ENCODE measurements at places on chromosomes 7 and 10.

DNA sequence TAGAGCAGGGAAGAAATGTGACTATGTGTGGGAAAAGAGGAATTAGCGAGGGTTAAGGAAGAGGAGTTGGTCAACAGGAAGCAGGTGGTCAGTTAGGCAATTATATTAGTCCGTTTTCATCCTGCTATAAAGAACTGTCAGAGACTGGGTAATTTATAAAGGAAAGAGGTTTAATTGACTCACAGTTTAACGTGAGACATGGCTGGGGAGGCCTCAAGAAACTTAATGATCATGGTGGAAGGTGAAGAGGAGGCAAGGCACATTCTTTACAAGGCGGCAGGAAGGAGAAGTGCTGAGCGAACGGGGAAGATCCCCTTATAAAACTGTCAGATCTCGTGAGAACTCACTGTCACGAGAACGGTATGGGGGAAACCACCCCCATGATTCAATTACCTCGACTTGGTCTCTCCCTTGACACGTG lies 35.0 kb downstream of the RAMP3 start:
- DNase-seq = no peak

GRCh38 chr10:126491476-126491875 lies 103.2 kb upstream of the ADAM12 start:
- DNase-seq = no peak

DNA sequence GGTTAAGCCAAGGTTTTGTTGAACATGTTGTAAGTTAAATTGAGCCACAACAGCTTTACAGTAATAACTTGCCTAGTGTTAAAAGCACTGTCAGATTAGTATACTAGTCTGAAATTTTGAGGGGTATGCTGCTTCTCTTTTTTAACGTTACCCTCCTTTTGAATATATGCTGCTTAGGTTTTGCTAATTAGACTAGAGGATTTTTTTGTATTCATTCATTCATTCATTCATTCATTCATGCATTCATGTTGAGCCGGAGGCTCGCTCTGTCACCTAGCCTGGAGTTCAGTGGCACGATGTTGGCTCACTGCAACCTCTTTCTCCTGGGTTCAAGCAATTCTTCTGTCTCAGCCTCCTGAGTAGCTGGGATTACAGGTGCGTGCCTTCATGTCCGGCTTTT lies 24.7 kb downstream of the DNAJB6 start:
- no peak for DNase-seq

GRCh38 chr10:130638991-130639390 lies 502.8 kb downstream of the GLRX3 start:
- DNase-seq = no peak

DNA sequence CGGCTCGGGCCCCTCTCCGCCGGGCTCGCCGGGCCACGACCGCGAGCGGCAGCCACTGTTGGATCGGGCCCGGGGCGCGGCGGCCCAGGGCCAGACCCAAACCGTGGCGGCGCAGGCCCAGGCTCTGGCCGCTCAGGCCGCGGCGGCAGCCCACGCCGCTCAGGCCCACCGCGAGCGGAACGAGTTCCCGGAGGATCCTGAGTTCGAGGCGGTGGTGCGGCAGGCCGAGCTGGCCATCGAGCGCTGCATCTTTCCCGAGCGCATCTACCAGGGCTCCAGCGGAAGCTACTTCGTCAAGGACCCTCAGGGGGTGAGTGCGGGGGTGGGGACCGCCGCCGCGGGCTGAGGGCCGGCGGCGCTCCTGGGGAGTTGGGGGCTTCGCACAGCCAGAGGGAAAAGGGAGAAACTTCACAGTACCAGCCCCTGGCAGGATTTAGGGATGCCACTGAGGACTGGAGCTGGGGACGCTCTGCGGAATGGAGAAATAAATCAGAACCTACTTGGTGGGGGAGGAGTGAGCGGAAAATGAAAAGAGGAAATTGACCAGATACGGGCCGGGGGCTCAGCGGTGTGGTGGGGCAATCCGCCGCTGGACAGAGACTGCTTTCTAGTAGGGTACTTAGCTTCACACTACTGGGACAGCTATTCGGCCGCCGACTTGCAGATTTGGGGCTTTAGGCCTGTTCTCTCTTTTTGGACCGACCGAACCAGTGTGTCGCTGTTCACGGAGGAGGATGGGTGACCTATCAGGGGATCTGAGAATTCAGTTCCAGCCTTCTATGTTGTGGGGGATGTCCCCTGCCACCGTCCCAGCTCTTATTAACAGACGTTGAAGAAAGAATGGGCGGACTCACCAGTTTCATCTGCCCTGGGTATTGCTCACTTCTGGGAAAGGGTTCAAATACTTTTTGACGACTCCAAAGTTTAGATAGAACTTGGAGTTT lies 669 bp downstream of the PI4K2A start:
- DNase-seq = no peak

- no peak for DNase-seq
These were observed 66.9 kb upstream of the FHIP2A start for GRCh38 chr10:114754445-114755320.

DNA sequence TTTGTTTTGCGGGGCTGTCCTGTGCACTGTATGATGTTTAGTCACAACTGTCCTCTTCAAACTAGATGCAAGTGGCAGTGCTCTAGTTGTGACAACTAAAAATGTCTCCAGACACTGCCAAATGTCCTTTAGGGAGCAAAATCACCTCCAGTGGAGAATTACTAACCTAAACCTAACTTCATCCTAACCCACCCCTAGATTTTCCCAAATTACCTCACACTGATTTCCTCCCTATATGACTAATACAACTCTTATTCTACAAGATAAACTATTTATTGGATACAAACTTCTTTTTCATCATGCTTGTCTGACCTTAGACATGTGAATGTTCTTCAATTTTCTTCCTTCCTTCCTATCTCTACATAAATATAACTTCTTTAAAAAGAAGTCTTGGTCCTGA lies 26.4 kb downstream of the PNPLA8 start:
- DNase-seq = no peak

GRCh38 chr7:134702366-134703240 lies 56.0 kb downstream of the BPGM start:
- DNase-seq = no peak

- no peak for DNase-seq
These were observed 290.9 kb downstream of the CAMK1D start for GRCh38 chr10:12639996-12640944.

- no peak for DNase-seq
These were observed 170.7 kb downstream of the GATA3 start for GRCh38 chr10:8225187-8225586.

GRCh38 chr10:58985216-58985615 lies 191.2 kb upstream of the PHYHIPL start:
- DNase-seq = no peak

DNA sequence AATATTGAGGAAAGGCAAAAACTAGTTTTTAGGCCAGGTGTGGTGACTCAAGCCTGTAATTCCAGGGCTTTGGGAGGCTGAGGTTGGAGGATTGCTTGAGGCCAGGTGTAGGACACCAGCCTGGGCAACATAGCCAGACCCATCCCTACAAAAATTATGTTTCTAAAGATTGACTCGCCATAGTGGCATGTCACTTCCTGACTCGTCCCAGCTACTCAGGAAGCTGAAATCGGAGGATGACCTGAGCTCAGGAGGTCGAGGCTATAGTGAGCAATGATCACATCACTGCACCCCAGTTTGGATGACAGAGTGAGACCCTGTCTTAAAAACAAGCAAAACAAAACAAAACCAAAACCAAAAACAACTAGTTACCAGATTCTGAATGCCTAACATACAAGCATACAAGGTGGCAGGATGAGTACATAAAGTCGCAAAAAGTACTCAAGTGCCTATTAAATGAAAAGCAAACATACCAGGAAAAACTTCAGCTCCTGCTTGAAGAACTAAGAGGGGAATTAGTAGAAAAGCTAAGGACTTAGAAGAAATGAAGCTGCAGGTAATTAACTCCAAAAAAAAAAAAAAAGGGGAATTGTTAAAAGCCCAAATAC lies 14.1 kb downstream of the ZNF398 start:
- no peak for DNase-seq

DNA sequence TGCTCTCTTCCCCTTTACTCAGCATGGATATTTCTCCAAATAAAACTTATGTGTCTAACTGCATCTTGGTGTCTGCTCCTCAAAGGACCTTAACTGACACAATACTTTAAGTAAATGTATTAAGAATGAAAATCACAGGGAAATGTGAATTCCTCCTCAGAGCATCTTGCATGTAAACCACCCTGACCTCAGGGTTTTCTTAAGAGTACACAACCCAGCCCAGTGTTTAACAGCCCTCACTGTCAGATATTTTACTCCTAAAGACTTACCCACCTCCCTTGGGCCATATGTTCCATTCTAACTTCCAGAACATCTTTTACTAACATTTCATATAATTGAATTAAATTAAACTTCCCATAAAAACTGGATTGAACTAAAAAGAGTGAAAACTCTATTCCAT lies 315.3 kb downstream of the HPSE2 start:
- DNase-seq = no peak

DNA sequence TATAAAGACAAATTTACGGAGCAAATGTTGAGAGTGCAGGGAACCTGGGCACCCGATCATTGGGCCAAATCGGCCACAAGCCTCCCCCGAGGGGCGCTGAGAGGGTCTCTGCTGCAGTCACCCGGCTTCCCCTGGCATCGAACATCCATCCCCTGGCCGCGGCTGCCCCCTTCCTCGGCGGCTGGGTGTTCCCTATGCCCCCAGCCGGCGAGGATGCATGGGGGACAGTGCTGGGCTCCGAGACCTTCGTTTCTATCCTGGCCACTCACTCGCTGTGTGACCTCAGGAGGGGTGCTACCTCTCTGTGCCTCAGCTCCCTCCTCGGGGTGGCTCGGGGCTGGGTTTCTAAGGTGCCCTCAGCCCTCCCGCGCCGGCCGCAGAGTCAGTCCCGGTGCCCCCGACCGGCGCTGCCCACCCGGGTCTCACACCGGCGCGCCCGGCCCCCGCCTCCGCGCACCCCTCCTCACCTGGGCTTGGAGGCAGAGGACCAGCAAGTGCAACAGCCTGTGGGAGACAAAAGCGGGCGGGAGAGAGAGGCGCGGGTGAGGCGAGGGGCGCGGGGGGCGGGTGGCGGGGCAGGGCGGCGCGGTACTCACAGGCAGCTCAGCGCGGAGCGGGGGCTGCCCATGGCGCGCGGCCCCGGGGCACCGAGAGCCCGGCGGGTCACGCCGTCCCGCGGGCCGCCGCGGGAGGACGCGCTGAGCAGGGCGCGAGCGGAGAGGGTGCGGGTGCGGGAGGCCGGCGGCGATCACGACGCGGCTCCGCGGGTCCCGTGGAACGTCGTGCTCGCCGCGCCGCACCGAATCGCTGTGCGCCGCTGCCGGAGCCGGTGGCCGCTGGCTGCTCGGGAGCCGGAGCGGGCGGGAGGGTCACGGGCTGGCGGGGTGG lies at the start of gene FGF8:
TSS of gene FGF8 (minus strand) at position 842 of the 888 bp plus-strand sequence. CDS start at position 628, 214 bp downstream.
- no peak for DNase-seq

DNA sequence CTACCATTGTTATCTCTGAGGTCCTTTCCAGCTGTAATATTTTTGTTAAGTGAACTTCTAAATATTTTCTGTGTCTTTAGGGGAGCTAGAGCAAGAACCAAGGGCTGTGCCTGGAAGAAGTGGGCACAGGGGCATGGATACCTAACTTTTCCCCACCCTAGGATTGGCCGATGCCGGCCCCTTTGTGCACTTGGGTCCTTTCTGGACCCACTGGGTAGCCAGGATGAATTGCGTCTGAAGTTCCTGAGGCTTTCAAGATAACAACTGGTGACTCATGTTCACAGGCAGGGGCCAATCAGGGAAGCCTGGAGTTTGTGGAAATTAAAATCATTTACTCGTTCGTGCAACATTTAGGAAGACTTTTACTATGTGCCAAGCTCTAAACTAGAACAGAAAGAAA lies 758 bp downstream of the DPCD start:
- DNase-seq = no peak

GRCh38 chr10:2650328-2650727 lies 417.0 kb upstream of the PFKP start:
- peak; percentile 34 for DNase-seq

DNA sequence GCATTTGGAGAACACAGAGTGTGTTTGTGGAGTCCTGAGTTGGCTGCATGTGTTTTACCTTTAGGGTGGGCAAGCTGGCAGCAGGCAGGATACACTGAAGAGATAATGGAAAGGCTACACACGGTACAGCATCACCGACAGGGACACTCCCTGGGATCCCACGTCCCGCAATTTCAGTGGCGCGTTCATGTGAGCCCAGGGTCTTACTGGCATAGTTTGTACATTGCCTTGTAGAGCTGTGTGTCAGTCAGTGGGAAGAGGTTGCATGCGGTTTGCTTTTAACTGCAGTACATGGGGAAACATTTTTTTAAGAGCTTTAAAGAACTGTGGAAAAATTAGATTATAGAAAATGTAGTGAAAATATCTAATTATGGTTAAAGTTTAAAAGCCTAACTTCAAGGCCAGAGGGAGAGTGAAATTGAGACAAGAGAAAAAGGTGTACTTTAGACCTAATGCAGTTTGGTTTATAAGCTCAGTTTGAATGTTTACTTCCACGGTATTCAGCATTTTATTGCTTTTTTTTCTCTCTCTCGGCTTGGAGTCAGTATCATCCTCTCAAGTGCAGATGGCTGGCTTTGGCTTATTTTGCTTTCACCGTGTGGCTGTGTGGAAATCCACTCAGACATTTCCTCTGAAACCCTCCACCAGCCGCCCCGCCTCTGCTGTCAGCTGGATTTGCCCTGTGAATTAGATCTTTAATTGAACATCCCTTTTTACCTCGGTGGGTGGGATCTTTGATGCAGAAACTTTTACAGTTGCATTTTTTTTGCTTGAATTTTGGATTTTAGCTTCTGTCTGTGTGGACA lies 364.2 kb upstream of the COBL start:
- DNase-seq = no peak

DNA sequence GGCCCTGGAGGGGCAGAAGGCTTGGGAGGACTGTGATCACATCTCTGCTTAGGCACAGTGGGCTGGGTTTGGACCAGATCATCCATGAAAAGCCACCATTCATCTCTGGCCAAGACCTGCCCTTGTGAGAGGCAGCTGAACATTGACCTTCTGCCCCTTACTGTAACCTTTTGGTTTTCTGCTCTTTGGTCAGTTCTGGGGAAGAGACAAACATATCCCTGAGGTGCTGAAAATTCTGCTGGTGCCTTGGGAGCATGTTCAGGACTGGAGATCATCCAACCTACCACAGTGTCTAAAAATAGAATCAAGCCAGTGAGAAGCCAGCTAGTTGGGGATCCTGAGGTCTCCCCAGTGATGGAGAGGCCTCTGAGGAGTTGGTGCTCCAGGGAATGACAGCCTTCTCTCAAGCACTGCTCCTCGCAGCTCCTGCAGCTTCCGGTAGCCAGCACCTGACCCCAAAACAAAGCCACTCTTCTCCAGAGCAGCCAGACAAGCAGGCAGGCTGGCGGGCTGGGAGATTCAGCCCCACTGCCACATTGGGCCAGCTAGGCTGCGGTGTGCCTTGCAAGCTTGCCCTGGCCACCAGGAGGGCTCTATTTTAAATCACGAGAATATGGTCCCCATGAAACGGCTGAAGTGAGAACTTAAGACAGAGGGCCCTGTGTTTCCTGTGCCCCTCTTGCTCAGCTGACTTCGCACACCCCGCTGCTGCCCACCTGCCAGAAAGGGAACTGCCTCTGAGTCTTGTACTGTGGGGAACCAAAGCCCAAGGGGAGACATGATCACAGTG lies 37.8 kb upstream of the UBE2H start:
- DNase-seq = no peak

GRCh38 chr10:5775685-5776084 lies 37.5 kb downstream of the GDI2 start:
- DNase-seq = no peak

GRCh38 chr7:117630501-117630900 lies 150.7 kb downstream of the CFTR start:
- no peak for DNase-seq

- DNase-seq = no peak
These were observed 40.9 kb downstream of the BMPER start for GRCh38 chr7:33946094-33946699.

All from NCI-H1436 treated with DMSO at 0.1 percent for 48 hours (cell line).